ENCODE measurements at places on chromosomes 2 and 18.

GRCh38 chr2:31244101-31244500, 10.1 kb downstream of the EHD3 start:
- DNase-seq = no peak

DNA sequence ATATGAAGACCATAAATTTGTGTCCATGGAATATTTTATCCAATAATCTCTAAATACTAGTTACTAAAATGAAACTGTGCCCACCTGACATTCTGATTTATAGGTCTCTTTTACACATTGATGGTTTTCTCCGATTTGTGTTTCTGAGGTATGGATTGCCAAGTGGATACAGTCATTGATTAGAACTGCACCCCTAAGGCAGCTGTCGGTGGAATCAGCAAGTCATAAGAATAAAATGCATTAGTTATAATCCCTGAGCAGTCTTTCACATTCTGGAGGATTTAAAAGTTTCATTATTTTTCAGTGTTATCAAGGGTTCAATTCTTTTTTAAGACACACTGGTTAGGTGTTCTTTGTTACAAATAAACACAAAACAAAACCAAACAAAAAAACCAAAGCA, 6.0 kb downstream of the CAVIN2 start:
- DNase-seq = no peak

GRCh38 chr18:32683044-32683443, 89.8 kb downstream of the KLHL14 start:
- DNase-seq = no peak

- DNase-seq = no peak
Measured at GRCh38 chr2:182594286-182594685, 121.8 kb upstream of the DNAJC10 start.

DNA sequence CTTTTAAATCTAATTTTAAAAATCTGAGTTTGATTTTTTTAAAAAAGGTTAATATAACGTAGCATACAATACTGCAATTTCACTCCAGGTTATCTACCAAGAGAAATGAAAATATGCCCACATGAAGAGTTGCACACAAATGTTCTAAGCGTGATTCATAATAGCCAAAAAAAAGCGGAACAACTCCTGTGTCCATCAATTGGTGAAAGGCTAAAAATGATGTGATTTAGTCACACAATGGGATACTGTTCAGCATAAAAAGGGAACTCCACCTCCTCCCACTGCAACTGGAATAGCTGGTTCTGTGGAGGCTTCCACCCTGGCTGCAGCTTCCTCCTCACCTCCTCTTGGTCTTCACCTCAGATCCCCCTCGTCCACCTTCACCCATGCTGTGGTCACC, 132.8 kb downstream of the PIK3C3 start:
- DNase-seq = no peak

Data from activated CD8-positive, alpha-beta memory T cell treated with anti-CD3 and anti-CD28 coated beads, Interleukin-2, amount 50 U/mL, for 4 hours (primary cell).